Tracheal epithelial cell (primary cell): ENCODE measurements at places on chromosomes 2 and 18. TPM values are rescaled to one million over a fixed set of nuclear protein-coding genes. Genes with fewer than 3 reads are reported as not detected.

Gene MTA3
- 16.9 and 22.2 TPM in 2 replicates for total RNA-seq

Gene FER1L5
- under 0.01 TPM in 2 replicates for total RNA-seq

Gene COQ10B
- total RNA-seq: 28.1 and 30.6 TPM in 2 replicates

Gene IL36RN
- 1.1 and 8.4 TPM in 2 replicates for total RNA-seq

Gene ACTG2
- not detected in 2 replicates for total RNA-seq
